COLO829 (cell line): ENCODE measurements at places on chromosomes 2 and 18.

DNA sequence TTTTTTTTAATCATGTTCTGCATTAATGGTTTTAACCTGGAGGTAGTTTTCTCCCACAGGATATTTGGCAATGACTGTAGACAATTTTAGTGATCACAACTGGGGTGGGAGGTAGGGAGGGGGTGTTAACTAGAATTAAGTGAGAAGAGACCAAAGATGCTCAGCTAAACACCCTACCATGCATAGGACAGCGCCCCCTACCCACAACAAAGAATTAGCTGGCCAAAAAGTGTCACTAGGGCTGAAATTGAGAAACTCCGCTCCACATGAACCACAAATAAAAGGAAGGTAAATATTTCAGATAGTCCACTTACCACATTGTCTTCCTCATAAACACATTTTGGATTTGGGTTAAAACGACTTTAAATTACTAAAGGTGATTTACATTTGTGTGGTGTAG lies 942.6 kb downstream of the SUCLG1 start:
- DNase-seq = no peak

GRCh38 chr2:188746727-188747126 lies 227.4 kb upstream of the COL3A1 start:
- DNase-seq = no peak

DNA sequence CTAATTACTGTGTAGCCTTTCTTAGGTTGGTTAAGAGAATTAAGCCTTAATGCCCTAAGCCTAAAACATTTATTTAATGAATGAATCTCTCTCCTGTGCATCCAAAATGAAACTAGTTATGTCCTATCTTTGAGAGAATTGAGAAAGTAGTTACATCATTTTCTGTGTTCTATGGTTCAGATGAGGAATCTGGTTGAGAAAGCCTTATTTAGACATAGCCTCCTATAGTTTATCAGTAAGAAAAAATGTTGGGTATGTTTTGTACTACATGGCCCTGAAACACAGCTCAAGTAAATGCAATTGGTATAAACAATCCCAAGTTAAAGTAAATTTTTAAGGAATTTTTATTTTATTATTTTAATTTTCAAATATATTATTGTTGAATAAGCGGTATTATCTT lies 25.9 kb upstream of the RAMP1 start:
- no peak for DNase-seq

GRCh38 chr18:62368100-62368499 lies 43.0 kb downstream of the TNFRSF11A start:
- DNase-seq = no peak

- DNase-seq = no peak
These were observed 116.7 kb downstream of the EIPR1 start for GRCh38 chr2:3260959-3261358.

DNA sequence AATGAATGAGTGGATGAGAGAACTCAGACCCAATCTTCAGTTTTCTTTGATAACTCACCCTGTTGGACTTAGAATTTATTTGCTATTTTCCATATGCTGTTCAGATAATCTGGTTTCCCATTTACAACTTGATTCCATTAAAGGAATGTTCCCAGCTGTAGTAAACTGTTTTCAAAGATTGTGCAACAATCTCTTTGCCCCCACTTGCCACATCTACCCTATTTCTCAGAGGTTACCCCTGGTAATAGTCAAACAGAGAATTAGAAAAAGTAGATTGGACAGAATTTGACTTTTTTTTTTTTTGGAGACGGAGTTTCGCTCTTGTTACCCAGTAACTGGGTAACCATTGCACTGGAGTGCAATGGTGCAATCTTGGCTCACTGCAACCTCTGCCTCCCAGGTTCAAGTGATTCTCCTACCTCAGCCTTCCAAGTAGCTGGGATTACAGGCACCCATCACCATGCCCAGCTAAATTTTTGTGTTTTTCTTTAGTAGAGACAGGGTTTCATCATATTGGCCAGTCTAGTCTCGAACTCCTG lies 93.4 kb upstream of the SIX2 start:
- no peak for DNase-seq

GRCh38 chr2:190722061-190722759 lies 73.3 kb downstream of the NAB1 start:
- DNase-seq = no peak

GRCh38 chr2:197268786-197269584 lies 41.6 kb downstream of the ANKRD44 start:
- DNase-seq = no peak

DNA sequence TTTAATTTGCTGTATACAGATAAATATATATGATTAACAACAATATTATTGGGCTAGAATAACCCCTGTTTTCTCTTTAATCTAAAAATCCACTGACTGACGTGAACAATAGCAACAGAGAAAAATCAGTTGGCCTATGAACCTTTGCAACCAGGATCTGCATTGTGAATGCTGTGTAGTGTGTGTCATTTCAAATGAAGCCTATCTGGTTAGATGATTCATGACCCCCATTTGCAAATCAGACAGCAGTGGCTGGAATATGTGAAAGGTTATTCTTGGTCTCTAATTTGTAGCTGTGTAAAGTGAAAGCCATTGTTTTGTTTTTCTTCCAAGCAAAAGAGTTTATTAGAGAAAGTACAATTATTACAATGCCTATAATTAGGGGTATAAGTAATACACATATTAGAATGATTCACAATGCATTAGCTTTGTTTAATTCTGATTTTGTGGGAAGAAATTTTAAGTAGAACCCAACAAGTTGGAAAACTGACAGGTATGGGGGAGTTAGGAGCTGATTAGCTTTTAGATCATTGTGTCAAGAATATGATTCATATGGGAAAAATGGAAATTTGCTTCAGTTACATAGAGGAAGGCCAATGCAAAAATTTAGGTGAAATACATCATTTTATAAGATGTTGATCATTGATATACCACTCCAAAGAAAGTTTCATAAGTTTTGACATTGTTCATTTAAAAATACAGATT lies 1362.2 kb upstream of the TMEFF2 start:
- DNase-seq = peak; percentile 1

DNA sequence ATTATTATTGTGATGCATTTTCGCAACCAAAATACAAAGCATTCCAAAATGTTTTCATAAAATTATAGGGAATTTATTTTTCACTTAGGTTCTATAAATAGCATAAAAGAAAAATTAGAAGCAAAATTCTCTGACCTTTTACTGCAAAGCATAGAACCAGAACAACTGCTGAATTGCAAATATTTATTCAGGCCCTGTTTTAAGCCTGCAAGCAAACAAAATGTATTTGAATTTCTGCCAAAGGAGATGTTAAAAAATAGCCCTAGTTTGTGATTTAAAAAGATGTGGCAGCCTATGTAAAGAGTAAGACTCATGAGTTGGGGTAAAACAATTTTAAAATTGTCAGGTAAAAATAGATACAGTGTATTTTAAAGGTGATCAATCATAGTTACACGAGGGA lies 138.1 kb downstream of the KCNJ3 start:
- DNase-seq = no peak

GRCh38 chr2:153478289-153479261 lies at the start of gene RPRM:
RPRM (minus strand) TSS chr2:153478762; CDS start chr2:153478565, 197 bp downstream.
- peak; percentile 60 for DNase-seq

- peak; percentile 25 for DNase-seq
These were observed 309.0 kb upstream of the GULP1 start for GRCh38 chr2:187982668-187983067.

DNA sequence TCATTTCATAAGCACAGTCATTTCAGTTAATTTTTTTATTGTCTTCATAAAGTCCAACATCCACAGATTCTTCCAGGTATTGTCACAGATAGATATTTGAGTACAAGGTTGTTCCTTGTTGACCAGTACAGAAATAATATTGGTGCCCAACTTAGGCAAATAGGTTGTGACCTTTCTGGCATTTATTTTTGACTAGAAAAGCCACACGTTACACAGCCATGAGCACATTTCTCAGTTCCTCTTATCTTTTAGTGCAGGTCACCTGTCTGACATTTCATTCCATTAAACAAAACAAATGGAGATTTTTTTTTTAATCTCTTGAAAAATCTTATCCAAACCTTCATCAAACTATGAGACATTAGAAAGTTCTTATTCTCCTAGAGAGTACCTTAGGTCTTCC lies 428.8 kb downstream of the ZNF521 start:
- no peak for DNase-seq

DNA sequence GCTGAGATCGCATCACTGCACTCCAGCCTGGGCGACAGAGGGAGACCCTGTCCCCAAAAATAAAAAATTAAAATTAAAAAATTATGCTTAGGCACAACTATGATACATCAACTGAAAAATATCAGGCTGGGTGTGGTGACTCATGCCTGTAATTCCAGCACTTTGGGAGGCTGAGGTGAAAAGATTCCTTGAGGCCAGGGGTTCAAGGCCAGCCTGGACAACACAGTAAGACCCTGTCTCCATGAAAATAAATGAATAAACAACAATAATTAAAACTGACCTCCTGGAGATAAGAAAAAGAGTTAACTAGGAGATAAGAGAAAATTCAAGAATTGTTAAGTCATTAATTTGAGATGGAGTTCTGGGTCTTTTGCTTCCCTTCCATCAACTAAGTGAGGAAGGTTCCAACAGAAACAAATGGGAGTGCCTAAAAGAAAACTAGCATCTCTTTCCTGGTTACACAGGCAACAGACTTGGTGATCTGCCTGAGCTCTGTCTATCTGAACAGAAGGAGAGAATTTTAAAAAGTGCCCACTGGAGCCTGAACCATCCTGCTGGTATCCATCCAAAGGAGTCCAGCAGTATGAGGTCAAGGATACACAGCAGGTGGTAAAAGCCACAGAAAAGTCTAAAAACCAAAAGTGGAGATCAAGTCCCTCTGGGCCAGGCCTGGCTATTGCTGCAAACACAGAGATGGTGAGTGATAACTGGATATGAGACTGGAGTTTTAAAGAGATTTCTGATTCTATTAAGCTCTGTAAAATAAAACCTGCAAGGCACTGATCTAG lies 8.8 kb downstream of the PPM1G start:
- no peak for DNase-seq

DNA sequence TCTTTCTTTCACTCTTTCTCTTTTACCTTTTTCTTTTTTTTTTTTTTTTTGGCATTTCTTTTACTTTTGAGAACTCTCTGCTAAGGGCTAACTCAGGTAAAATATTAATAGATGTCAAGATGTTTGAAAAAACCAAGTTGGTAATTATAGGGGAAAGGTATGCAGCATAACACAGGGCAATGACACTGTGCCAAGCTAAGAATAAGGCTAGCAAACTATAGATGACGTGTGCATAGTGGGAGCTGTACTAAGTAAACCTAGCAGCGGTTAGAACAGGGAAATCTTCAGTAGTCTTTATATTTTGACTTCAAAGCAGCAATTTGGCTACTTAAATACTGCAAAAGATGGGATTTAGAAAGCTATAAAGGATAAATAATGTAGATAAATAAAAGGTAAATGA lies 415.4 kb upstream of the RGPD4 start:
- DNase-seq = no peak

- no peak for DNase-seq
These were observed 205.1 kb downstream of the ZBTB7C start for GRCh38 chr18:48203961-48204666.
